CD4-positive, alpha-beta memory T cell (primary cell): ENCODE measurements at places on chromosomes 7 and 10. TPM values are rescaled to one million over a fixed set of nuclear protein-coding genes. Genes with fewer than 3 reads are reported as not detected.

Gene HOXA1
- 0.75 TPM for total RNA-seq

Gene PDE6C
- not detected for total RNA-seq

Gene DNAJC12
- not detected for total RNA-seq

- no peak overlapping the region for H3K27ac ChIP-seq
- no peak overlapping the region for H3K4me3 ChIP-seq
- H3K27me3 ChIP-seq, result no peaks in the 10 kb centered on the region
- no peak for DNase-seq
These were observed 9.6 kb downstream of the SMC3 start for GRCh38 chr10:110577056-110577455.

- H3K27me3 ChIP-seq, result no peaks in the 10 kb centered on the region
- no peak for DNase-seq
- H3K27ac ChIP-seq, result no peak overlapping the region
- H3K4me3 ChIP-seq, result no peak overlapping the region
These were observed 100.3 kb downstream of the PAXIP1 start for GRCh38 chr7:154902600-154903082.

DNA sequence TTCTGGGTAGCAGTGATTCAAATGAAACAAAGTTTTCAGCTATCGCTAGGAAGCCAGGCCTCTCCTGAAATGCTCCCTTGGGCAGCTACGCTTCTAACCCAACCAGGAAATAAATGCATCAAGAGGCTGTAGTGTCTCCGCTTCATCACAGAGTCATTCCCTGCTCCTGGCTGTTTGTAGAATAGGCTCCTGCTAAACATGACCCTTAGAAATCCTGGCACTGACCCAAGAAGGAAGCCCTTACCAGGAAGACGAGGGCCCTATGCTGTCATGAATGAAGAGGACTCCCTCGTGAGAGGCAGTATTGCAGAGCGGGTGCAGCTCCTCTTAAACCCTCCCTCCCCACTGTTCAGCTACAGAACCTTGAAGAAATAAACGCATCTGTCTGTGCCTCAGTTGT is 48.3 kb downstream of the NOD1 start:
- no peaks in the 10 kb centered on the region for H3K4me1 ChIP-seq
- H3K36me3 ChIP-seq, result peaks cover 11% of the 10 kb centered on the region
- H3K27me3 ChIP-seq, result no peaks in the 10 kb centered on the region
- DNase-seq, result no peak
- H3K27ac ChIP-seq, result no peak overlapping the region
- H3K4me3 ChIP-seq, result no peak overlapping the region

DNA sequence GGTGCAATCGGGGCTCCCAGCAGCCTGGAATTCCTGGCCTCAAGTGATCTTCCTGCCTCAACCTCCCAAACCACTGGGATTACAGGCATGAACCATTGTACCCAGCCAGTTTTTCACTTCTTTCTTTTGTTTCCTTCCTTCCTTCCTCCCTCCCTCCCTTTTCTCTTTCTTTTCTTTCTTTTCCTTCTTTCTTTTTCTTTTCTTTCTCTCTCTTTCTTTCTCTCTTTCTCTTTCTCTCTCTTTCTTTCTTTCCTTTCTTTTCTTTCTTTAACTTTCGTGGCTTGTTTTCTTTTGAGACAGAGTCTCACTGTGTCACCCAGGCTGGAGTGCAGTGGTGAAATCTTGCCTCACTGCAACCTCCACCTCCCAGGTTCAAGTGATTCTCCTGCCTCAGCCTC is 12.3 kb downstream of the ORAI2 start:
- H3K36me3 ChIP-seq, result peaks cover 7% of the 10 kb centered on the region
- H3K4me3 ChIP-seq, result no peak overlapping the region
- H3K4me1 ChIP-seq, result no peaks in the 10 kb centered on the region
- no peaks in the 10 kb centered on the region for H3K27me3 ChIP-seq
- DNase-seq, result no peak
- H3K27ac ChIP-seq, result no peak overlapping the region
